ENCODE measurements at places on chromosomes 12 and 14.

- peak; percentile 65 for DNase-seq
Measured at GRCh38 chr14:71647086-71647784, 285.0 kb upstream of the RGS6 start.

DNA sequence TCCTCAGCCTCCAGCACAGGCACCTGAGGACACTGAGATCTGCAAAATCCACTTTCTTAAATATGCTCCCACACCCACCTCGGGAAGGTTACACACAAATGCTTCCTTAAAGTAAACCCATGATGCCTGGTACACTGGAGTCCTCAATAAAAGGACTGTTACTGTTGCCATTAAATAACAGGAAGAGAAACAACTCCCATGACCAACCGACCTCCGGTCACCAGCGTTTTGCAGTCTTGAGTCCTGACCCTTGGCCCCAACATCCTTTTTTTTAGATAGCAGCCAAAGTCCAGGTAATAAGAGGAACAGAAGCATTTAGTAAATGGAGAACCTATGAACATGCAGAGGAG lies 42.4 kb downstream of the ITPK1 start:
- DNase-seq: no peak

DNA sequence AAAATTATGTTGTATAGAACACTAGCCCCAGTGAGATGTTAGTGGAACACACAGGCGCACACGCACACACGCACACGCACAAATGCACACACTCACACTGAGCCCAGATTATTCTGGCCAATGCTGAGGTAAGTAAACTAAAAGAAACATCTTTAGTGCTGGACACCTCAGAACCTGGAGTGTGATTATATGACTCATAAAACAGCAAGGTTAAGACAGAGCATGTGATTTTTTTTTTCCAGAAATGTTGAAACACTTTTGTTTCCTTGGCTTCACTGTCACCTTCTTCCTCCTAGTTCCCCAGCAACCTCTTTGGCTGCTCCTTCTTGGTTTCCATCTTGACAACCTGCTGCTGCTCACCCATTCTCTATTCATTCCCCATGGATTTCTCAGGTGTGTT lies 141.0 kb upstream of the ALG10B start:
- DNase-seq: no peak

GRCh38 chr14:75450381-75451276 lies 22.8 kb downstream of the JDP2 start:
- DNase-seq: no peak

DNA sequence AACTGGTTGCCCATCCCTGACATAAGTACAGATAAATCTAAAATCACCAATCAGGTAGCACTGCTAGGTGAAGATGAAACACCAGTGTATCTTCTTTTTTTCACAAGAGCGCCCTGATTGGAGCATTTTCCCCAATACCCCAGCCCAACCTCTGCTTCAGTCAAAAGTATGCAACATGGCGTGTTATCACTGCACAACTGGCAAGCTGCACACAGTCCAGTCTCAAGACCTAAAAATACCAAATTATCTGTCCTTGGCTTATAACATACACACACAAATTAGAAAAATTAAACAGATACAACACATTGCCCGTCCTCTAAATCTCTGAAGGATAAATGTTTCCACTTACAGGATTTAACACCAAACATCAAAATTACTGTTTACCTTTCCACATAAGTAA lies 20.2 kb upstream of the SELPLG start:
- no peak for DNase-seq

GRCh38 chr12:58844161-58844560 lies 76.1 kb downstream of the LRIG3 start:
- DNase-seq: no peak

GRCh38 chr14:79229383-79229909 lies 981.9 kb downstream of the DIO2 start:
- peak; percentile 20 for DNase-seq

- peak; percentile 84 for DNase-seq
Measured at GRCh38 chr12:119222222-119222951, 43.7 kb downstream of the HSPB8 start.

DNA sequence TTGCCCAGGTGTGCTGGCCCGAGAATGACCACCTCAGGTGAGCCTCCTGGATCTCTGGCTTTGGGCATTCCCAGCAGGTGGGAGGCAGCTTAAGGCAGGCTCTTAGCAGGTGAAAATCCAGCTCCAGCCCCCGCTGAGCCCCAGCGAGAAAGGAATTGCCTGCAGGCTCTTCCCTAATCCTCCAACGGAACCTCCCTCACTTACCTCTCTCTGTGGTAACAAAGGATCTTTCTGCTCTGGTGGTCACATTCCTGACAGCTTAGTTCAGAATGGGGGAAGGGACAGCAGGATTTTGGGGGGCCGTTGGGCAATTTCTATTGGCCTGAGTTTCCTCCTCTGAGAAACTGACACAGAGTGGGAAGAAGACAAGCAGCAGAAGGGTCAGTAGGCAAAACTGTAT lies 116.0 kb upstream of the LHX5 start:
- peak; percentile 9 for DNase-seq

All from NCI-H1417 (cell line).